CD4-positive, alpha-beta T cell treated with Interleukin-17A for 1 hour (primary cell): ENCODE measurements at places on chromosomes 16 and 17.

GRCh38 chr16:50501986-50502615, 46.1 kb upstream of the NKD1 start:
- no peak for DNase-seq

DNA sequence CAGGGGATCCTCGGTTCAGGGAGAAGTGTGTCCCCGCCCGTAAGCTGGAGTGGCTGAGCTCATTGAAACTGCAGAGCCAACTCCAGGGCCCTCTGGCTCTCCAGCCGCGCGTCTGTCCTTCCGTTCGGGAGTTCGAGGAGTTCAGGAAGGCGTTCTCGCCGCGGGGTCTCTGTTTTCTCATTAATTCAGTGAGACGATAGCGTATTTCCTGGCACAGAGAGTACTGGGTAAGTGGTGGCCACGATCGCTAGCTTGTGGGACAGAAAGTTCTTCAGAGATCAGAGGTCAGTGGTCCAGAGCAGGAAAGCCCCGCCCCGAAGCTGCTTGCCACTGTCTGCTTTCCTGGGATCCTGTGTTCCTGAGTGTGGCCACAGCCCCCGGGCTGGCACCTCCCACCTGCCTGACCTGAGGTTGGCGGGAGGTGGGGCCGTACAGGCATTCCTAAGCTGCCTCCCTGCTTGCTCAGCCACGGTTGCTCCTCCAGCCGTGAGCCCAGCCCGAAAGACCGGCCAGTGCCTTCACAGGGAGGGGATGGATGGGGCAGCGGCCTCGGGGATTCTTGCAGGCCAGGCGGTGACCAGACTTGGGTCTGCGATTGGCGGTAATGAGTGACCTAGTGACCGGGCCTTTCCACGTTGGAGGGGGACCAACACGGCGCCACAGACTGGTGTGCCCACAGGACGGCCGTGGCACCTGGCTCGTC, 8.9 kb downstream of the BAIAP2 start:
- no peak for DNase-seq

- no peak for DNase-seq
These were observed 16.7 kb upstream of the ALKBH5 start for GRCh38 chr17:18166894-18167293.

DNA sequence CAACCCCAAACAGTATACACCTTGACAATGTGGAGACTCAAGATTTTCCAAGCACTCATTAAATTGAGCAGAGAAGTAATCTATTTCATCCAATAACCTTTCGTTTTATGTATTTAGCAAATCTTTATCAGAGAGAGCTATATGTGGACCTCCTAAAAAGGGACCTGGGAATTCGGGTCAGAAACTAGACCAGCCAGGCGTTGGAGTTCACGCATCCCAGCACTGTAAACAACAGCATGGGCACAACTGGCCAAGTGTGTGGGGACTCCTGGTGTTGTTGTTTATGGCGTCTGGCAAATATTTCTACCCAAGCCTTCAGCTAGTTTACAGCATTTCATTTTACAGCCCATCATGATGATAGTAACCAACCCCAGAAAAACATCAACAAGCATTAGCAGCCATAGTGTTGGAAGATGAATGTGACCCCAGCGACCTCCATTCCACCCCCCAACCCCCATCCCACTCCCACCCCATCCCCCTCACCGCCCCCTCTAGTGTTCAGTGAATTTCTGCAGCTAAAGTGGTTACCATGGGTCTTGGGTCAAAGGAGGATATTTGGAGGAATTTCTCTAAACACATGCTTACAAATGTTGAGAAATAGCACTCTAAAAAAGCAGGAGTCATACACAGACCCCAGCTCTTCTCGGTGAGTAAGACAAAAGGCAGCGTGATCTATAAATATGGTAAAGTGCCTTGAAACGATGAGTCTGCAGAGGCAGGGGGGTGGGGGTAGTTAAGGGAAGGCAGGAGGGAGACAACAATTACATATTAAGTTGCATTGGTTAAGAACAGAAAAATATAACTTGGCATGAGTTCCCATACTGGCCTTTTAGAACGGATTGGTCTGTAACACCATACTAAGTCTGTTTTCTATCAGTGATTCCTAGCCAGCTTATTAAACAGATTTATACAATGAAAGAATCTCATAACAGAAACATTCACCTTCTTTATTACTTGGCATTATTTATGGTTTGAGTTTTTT, 91.4 kb upstream of the TBX2 start:
- no peak for DNase-seq

DNA sequence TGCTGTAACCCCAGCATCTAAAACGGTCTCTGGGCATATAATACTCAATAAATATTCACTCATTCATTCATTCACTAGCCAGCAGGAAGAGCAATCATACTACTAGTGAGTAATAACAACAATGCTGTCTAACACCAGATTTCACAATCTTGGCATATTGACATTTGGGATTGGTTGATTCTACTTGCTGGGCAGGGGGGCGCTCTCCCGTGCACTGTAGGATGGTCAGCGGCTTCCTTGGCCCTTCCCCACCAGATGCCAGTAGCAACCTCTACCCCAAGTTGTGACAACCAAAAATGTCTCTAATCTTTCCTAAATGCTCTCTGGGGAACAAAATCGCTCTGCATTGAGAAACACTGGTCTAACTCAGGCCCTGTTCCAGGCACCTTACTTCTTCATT, 20.7 kb downstream of the WFDC1 start:
- no peak for DNase-seq

- no peak for DNase-seq
These were observed 30.7 kb upstream of the RPTOR start for GRCh38 chr17:80513892-80514291.
